DMS 273 treated with DMSO at 0.1 percent for 48 hours (cell line): ENCODE measurements at places on chromosomes 16 and 17.

DNA sequence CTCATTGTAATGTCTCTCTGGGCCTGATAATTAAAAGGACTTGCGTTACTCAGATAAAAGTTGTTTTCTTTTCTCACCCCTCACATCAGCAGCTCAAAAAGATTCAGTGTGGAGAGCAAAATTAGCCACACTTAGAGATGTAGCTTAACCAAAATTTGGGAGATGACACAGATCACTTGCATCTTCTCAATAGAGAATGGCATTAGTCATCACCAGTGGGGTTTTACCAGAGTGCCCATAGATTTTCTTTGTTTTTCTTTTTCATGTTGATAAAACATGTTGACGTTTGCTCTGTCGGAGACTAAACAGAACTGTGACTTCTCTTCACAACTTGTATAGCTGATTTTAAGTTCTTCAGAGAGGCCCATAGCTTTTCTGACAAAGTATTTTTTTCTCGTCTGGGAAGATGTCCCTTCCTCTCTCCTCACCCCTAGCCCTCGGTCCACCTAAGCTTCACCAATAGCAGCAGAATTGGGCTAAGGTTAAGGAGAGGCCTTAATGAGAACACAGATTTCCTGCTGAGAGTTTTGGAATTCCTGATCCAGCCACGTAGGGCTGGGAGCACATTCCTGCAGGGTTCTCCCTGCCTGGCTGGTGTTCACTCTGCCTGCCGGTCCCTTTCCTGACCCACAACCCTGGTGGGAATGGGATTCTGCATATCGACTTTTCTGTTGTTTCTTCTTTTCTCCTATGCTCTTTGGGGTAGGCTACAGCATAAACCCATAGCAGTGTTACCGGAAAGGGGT lies 92.6 kb downstream of the CACNG3 start:
- no peak for DNase-seq

DNA sequence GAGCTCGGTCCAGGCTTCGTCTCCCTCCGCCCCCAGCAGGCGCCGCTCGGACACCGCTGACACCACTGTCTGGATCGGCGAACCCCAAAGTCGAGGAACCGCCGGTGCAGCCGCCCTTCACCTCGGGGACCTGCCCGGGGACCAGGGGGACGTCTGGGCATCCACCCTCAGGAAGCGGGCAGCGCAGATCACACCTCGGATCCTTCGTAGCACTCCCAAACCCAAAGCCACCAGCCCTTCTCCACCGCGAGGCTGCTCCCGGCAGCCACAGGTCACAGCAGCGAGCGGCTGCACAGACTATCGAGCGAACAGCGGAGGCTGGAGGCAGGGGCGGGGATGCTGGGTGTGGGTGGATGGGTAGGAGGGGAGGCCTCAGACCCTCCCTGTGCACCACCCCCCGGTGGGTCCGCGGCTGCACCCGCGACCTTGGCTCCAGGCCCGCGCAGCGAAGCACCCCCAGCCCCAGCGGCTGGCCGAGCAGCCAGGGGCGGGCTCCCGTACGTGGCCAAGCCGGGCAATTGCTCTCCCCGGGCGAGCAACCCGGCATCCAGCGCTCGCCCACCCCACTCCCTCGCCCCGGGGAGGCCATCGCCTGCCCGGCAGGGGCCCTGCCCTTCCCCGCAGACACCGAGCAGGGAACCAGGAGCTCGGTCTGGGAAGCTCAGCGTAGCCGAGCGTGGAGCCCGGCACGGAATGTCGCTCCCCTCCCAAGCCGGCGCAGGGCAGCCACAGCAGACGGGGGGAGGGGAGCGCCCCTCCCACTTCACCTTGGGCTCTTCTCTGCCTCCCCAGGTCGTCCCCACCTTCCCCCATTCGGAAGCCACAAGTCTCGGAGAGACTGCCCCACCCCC lies 1.0 kb downstream of the SDK2 start:
- no peak for DNase-seq

DNA sequence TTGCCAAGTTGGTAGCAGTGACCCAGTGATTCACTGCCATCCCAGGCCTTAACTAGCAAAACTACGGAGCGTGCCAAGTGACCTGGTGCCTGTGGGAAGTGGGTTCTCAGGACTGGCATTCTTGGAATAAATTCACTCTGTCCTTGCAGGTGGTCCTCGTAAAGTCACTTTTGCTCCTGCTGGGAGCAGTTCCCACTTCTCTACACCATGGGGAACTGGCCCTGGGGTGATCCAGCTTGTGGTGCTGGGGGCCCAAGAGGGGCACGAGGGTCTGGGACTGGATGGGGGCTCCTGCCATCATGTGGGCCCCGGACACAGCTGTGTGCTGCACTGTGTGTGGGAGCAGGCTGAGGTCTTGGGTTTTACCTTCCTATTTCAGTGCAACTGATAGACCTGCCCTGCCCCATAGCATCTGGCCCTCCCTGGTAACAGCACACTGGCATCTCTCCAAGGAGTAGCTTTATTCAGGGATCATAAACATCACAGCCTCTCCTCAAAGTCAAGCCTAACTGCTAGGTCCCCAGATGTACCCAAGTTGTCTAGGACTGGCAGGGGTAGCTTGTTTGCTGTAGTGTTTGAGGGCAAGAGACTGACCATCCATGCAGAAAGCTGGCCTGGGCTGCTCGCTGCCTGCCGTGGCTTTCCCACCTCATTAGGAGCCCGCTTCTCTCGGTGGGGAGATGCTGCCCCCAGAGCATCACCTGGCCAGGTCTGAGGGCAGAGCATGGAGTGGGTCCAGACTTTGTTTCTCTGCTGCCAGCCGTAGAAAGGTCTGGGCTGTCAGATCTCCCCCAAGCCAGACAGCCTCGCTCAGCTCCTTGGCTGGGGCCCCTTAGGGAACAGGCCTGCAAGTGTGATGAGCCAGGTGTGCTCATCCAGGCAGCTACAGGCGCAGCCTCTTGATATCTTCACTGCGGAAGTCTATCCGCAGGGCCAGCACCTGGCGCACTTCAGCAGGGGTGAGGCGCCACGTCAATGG lies 26.0 kb downstream of the FCSK start:
- peak; percentile 85 for DNase-seq

DNA sequence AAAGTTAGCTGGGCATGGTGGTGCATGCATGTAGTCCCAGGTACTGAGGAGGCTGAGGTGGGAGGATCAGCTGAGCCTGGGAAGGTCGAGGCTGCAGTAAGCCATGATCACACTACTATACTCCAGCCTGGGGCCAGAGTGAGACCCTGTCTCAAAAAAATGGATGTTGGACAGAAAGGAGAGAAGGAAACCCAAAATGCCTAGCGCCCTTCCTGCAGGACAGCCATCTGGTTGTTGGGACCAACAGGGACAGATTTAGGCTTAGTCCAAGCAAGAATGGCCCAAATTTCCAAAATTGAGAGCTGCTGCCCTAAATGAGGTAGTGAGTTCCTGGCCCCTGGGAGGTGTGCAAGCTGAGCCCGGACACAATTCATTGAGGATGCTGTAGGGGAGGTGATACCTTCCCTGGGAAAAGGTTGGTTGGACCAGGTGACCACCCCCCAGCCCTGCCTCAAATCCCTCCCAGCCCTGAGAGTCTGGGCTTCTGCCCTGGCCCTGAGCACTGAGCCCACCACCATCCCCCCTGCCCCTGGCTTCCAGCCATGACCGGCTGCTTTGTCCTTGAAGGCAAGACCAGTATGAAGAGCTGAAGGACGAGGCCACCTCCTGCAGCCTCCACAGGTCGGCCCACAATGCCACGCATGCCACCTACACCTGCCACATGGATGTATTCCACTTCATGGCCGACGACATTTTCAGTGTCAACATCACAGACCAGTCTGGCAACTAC lies 35.1 kb downstream of the IL21R start:
- DNase-seq, result no peak

GRCh38 chr17:21077281-21077680 lies 34.5 kb upstream of the USP22 start:
- no peak for DNase-seq

- DNase-seq, result no peak
Measured at GRCh38 chr17:20234276-20234675, 225.1 kb downstream of the SPECC1 start.

DNA sequence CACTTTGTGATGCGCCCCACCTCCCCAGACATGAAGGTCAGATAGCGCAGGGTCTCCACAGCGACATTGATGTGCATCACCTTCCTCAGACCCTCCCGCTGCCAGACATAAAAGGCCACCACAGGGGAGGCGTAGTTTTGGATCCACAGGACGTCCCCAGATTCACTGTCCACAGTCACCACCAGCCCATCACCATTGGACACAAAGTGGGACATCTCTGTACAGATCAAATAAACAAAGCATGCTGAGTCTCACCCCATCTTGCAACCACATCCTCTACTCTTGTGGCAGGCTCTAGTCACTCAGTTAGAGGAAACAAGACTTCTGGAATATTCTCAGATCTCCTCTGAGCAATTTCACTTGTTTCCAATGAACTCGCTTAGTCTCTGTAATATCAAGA lies 46.3 kb upstream of the ICAM2 start:
- no peak for DNase-seq
